Uterus (tissue), 4 donors: ENCODE measurements at places on chromosomes 12 and 14. TPM values are rescaled to one million over a fixed set of nuclear protein-coding genes. Genes with fewer than 3 reads are reported as not detected.

DNA sequence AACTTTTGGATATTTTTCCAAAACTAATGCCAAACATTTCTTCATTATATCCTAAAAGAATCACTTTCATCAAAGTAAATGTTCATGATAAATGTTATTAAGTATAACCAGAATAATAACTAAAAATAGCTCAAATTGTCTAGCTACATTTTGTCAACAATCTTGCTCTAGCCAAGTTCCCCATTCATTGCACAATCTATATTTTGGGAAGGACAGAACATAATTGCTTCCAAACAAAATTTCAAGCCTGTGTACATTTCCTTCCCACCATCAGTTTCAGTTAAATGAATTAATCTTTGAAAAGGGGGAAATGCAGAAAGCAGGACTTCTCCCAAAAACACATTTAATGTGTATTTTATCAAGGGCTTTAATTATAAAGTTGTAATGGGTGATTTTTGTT, 98.0 kb upstream of the PLEKHG7 start:
- H3K27ac ChIP-seq, result peak overlapping the region; percentile 60
- H3K4me1 ChIP-seq, result no peaks in the 10 kb centered on the region
- no peaks in the 10 kb centered on the region for H3K27me3 ChIP-seq
- H3K36me3 ChIP-seq, result no peaks in the 10 kb centered on the region
- no peak for DNase-seq
- no peak overlapping the region for H3K4me3 ChIP-seq

GRCh38 chr12:82593901-82594396, 92.8 kb upstream of the TMTC2 start:
- H3K4me3 ChIP-seq, result no peak overlapping the region
- no peaks in the 10 kb centered on the region for H3K36me3 ChIP-seq
- no peaks in the 10 kb centered on the region for H3K4me1 ChIP-seq
- DNase-seq, result no peak
- no peaks in the 10 kb centered on the region for H3K27me3 ChIP-seq

DNA sequence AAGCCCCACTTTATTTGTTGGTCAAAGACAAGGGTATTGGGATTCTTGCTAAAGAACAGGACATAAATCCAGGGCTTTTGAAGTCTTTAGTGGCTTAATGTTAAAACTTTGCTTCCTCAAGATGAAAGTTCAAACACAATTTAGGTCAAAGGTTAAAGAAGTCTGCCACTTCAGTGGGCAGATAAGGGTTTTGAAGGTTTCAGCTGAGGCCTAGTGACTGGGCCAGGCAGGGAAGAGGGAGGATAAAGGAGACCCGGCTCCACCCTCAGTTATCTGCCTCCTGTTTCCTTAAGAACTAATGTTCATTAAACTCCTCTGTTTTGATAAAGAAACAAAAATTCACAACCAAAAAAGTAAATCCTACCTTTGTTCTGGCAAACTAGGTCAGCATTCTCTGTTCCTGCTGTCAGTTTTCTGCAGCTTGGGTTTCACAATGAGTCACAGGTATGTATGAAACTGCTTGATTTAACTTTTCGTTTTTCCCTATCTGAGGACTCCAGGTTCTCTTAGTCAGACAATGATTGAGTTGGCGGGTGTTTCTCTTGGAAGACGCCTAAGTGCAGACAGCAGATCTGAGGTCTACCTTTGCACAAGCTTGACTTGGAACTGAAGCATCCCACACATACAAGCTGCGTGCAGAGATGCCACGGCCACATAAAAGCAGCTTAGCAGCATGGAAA, 208.3 kb downstream of the EXOC5 start:
- H3K4me1 ChIP-seq, result no peaks in the 10 kb centered on the region
- H3K36me3 ChIP-seq, result no peaks in the 10 kb centered on the region
- no peak overlapping the region for H3K4me3 ChIP-seq
- no peaks in the 10 kb centered on the region for H3K27me3 ChIP-seq
- H3K27ac ChIP-seq, result no peak overlapping the region

GRCh38 chr14:20247646-20248246, 8.7 kb downstream of the OR11H4 start:
- no peak overlapping the region for H3K4me3 ChIP-seq
- DNase-seq, result no peak
- H3K27me3 ChIP-seq, result no peaks in the 10 kb centered on the region
- H3K27ac ChIP-seq, result no peak overlapping the region
- no peaks in the 10 kb centered on the region for H3K4me1 ChIP-seq

DNA sequence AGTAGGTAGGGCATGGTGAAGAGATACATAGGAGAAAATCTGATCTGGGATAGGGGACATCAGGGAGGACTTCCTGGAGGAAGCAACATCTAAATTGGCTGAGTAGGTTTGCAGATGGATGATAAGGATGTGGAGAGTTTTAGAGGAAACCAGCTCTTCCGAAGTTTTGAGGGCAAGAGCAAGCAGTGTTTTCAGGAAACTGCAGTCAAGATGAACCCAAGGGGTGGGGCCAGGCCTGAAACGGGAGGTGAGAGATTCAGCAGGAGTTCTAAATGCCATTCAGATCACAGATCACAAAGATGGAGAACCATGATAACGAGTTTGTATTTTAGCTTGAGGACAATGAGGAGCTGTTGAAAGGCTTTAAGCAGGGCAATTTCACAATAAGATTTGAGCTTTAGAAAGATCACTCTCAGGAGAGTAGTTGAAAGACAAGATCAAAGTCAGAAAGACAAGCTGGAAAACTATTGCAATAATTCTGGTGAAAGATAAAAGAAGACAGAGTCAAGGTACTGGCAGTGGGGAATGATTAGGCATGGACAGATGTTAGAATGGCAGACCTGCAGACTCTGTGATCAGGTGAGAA, 70.1 kb upstream of the PLXNC1 start:
- DNase-seq, result no peak
- no peak overlapping the region for H3K4me3 ChIP-seq
- H3K36me3 ChIP-seq, result no peaks in the 10 kb centered on the region
- no peaks in the 10 kb centered on the region for H3K4me1 ChIP-seq
- H3K27ac ChIP-seq, result no peak overlapping the region

- no peaks in the 10 kb centered on the region for H3K4me1 ChIP-seq
- H3K4me3 ChIP-seq, result no peak overlapping the region
- DNase-seq, result no peak
- no peak overlapping the region for H3K27ac ChIP-seq
Observed at GRCh38 chr12:57810450-57810849, 8.1 kb downstream of the AVIL start.

- no peaks in the 10 kb centered on the region for H3K36me3 ChIP-seq
- H3K27me3 ChIP-seq, result no peaks in the 10 kb centered on the region
- H3K27ac ChIP-seq, result no peak overlapping the region
- H3K4me3 ChIP-seq, result no peak overlapping the region
- DNase-seq, result no peak
Observed at GRCh38 chr14:89215114-89215513, 201.9 kb downstream of the FOXN3 start.

- H3K27ac ChIP-seq, result no peak overlapping the region
- H3K27me3 ChIP-seq, result no peaks in the 10 kb centered on the region
- no peak overlapping the region for H3K4me3 ChIP-seq
Observed at GRCh38 chr12:13005649-13006048, 5.6 kb upstream of the HEBP1 start.

DNA sequence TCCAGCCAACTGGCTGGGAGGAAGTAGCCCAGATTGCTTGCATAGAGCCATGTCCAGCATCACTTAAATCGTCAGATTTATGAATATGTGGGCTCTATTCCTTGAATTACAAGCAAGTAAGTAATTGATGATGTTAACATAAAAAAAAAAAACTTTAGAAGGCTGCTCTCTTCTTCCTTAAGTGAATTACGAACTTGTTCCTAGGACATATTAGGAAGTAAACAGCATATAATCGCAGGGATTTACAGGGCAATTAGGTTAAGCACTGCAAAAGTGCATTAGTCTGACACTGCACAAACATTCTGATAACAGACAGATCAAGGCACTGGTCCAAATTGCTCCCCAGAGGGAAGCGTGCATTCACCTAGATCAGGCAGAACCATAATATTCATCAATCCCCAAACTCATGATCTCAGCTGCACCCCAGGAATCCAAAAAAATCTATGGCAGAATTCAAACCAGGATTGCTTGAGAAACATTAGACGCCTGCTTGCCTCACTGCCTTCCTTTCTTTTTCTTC, 293.2 kb downstream of the TMEM132D start:
- H3K36me3 ChIP-seq, result no peaks in the 10 kb centered on the region
- H3K4me1 ChIP-seq, result no peaks in the 10 kb centered on the region
- H3K4me3 ChIP-seq, result no peak overlapping the region
- no peak overlapping the region for H3K27ac ChIP-seq

GRCh38 chr14:61355892-61356325, 34.5 kb downstream of the PRKCH start:
- no peaks in the 10 kb centered on the region for H3K36me3 ChIP-seq
- peak; percentile 18 for DNase-seq
- H3K27me3 ChIP-seq, result no peaks in the 10 kb centered on the region
- H3K4me3 ChIP-seq, result no peak overlapping the region
- H3K4me1 ChIP-seq, result no peaks in the 10 kb centered on the region

- H3K4me1 ChIP-seq, result no peaks in the 10 kb centered on the region
- H3K36me3 ChIP-seq, result no peaks in the 10 kb centered on the region
- DNase-seq, result no peak
- H3K4me3 ChIP-seq, result no peak overlapping the region
- H3K27ac ChIP-seq, result no peak overlapping the region
Observed at GRCh38 chr14:67665868-67666267, 8.6 kb downstream of the VTI1B start.

DNA sequence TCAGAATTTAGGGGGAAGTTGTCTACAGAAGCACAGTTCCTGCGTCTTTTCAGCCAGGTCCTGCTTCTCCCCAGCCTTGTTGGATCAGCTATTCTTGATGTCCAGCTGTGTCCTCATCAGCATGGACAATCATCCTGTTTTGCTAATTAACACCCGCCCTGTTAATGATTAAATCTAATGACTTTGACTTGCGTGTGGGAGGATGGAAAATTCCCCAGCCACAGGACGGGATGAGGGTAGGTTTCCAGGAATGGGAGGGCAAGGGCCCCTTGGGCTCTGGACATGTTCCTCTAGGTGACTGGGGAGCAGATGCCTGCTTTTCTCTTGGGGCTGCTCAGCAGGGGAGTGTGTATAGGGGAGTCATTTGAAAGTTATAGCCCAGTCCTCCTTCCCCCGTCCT, 5.3 kb upstream of the PPP1R1A start:
- H3K4me3 ChIP-seq, result no peak overlapping the region
- no peak overlapping the region for H3K27ac ChIP-seq
- DNase-seq, result no peak
- H3K36me3 ChIP-seq, result no peaks in the 10 kb centered on the region

DNA sequence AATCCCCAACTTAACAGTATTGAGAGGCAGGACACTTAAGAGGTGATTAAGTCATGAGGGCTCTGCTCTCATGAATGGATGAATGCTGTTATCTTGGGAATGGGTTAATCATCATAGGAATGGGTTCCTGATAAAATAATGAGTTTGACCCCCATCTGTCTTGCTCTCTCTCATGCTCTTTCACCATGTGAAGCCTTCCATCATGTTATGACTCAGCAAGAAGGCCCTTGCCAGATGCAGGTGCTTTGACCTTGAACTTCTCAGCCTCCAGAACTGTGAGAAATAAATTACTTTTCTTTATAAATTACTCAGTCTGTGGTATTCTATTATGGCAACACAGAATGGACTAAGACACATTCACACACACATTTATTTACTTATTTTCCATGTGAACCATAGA, 89.0 kb upstream of the PPM1H start:
- no peaks in the 10 kb centered on the region for H3K27me3 ChIP-seq
- no peak overlapping the region for H3K4me3 ChIP-seq
- no peaks in the 10 kb centered on the region for H3K36me3 ChIP-seq
- DNase-seq, result no peak
- H3K27ac ChIP-seq, result no peak overlapping the region
- no peaks in the 10 kb centered on the region for H3K4me1 ChIP-seq

DNA sequence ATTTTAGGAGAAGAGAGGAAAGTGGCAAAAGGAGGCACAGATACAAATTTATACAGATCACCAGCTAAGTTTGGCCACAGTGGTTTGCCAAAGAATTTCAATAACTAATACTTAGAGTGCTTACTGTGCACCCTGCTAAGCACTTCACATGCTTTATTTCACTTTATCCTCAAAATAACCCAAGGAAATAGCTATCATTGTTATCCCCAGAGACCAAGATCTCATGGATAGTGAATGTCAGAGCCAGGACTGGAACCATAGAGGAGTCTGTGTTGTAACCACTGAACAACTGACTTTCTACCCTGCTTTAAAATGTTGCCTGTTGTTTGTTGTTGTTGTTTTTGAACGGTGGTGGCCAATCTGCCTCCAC, 1.3 kb upstream of the TCP11L2 start:
- no peak overlapping the region for H3K4me3 ChIP-seq
- no peak for DNase-seq
- no peaks in the 10 kb centered on the region for H3K27me3 ChIP-seq
- H3K4me1 ChIP-seq, result peaks cover 10% of the 10 kb centered on the region
- H3K27ac ChIP-seq, result peak overlapping the region; percentile 96

DNA sequence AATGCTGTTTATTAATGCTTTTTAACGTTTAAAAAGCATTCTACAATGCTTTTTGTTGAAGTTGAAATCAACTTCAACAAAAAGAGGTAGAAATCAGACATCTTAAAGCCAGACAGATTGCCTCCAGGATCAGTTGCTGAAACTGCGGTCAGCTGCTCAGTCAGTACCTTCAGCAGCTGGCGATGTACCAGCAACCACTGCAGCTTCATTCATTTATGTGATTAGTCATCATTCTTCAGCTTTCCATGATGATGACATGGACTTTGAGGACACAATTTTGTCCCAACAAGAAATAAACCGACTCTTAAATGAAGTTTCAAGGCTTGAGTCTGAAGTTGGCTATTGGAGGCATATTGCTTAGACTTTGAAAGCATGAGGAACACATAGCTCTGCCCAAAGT, 31.5 kb upstream of the NUAK1 start:
- no peaks in the 10 kb centered on the region for H3K27me3 ChIP-seq
- H3K4me3 ChIP-seq, result no peak overlapping the region
- H3K27ac ChIP-seq, result no peak overlapping the region
- DNase-seq, result no peak
- H3K4me1 ChIP-seq, result no peaks in the 10 kb centered on the region

DNA sequence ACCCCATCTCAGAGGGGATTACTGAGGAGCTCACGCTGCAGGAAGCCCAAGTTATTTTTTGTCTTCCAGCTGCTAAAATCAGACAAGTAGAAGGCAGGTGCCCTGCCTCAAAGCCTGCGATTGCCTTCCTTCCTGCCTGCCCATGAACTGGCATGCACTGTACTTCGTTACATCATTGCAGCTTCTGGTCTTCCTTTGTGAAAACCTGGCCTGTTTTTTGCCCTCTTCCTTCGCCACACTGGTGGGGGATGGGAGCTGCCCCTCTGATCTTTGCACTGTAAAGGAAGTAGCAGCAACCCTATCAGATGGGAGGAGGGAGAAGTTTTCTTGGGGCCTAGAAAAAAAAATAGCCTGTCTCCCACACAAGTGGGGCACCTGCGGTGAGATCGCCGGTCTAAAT, 1098.7 kb downstream of the BCL11B start:
- no peaks in the 10 kb centered on the region for H3K27me3 ChIP-seq
- no peak for DNase-seq
- H3K4me3 ChIP-seq, result no peak overlapping the region
- no peaks in the 10 kb centered on the region for H3K36me3 ChIP-seq

APOF gene
- total RNA-seq, result not detected

CLEC9A gene
- total RNA-seq, result not detected

SERPINA1 gene
- 4.9 TPM for total RNA-seq

PCBP2 gene
- total RNA-seq, result 929 TPM

STYX gene
- 17.6 TPM for total RNA-seq

SERPINA6 gene
- not detected for total RNA-seq

C1S gene
- total RNA-seq, result 172 TPM

ALDH2 gene
- 13.1 TPM for total RNA-seq

KLRC2 gene
- total RNA-seq, result not detected

LMO3 gene
- total RNA-seq, result 92.5 TPM
